Natural killer cell (primary cell): ENCODE measurements at places on chromosomes 2 and 18. TPM values are rescaled to one million over a fixed set of nuclear protein-coding genes. Genes with fewer than 3 reads are reported as not detected.
A peak's percentile ranks its signal among the peaks of the same experiment; 100 is the strongest.

DNA sequence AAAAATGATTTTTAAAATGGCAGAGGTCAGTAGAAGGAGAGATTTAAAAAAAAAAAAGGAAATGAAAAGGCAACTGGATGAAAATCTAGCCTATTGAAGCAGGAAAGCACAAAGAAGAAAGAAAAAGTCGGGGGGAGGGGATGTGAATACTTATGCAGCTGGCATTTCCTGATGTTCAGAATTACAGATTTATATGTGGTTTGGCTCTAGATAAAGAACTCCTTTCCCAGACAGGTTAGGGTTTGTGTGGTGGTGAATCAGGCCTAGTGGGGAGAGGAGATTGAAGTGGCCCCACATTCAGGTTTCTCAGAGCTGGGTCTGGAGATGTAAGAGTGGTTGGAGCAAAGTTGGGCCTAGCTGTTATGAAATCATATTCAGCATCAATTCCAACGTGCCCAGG is 394.4 kb downstream of the FIGN start:
- DNase-seq, result no peak

The SF3B1 gene
- total RNA-seq, result 472 TPM

GRCh38 chr2:217864963-217865772 is 137.6 kb downstream of the TNS1 start:
- DNase-seq, result no peak

DNA sequence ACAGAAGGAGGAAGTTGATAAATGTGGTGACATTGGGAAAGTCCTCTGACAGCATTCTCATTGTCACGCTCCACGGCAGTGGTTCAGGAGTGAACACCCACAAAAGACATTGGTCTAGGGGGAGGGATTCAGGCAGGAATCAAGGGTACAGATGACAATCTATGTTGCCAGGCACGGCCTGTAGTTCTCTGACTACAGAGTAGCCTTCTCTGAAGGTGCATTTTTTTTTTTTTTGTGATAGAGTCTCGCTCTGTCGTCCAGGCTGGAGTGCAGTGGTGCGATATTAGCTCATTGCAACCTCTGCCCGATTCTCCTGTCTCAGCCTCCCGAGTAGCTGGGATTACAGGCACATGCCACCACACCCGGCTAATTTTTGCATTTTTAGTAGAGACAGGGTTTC is 7.4 kb upstream of the MOB1A start:
- DNase-seq, result no peak

DNA sequence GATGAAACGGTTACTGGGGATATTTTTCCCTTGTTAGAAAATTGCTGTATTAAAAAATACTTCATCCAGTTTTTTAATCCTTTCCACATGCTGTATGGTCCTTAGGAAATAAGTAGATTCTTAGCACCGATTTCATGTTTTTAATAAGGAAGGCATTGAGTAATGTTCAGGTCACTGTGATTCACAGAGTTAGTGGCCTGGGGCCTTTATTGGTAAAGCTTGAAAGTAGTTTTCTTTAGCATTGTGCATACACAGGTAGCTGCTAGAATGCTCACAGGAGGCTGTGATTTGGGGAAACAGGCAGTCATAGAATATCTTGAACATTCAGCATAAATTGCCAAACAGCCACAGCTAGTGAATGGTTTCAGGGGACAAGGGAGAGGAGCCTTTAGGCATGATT is 79.8 kb downstream of the XRCC5 start:
- DNase-seq, result no peak

- no peak for DNase-seq
Observed at GRCh38 chr2:109611467-109612095, 2.2 kb downstream of the SEPTIN10 start.

- no peak for DNase-seq
Observed at GRCh38 chr18:34055227-34055626, 169.5 kb downstream of the NOL4 start.

GRCh38 chr18:23020555-23021294 is 87.6 kb downstream of the RBBP8 start:
- peak; percentile 16 for DNase-seq

The EMILIN1 gene
- 0.41 TPM for total RNA-seq

The STPG4 gene
- total RNA-seq, result not detected

DNA sequence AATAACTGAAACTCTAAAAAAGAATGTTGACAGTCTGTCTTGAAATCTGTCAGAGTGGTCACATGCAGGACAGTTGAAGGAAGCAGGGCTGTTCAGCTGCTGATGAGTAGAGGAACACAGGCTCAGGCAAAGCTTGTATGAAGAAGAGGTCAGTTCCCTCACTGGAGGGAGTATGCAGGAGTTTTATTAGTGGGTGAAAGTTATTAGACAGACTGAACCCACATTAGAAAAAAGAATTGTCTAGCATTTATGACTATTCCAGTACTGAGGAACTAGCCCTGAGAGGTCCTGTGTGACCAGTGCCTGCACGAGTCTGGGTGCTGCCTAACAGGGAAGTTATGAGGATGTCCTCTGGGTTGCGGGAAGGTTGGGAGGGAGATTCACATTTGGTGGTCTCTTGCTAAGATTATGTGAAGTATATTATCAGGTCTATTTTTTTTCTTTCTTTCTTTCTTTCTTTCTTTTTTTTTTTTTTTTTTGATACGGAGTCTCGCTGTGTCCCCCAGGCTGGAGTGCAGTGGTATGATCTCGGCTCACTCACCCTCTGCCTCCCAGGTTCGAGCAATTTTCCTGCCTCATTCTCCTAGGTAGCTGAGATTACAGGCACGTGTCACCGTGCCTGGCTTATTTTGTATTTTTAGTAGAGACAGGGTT is 9.6 kb downstream of the TET3 start:
- DNase-seq, result no peak
